ENCODE measurements at places on chromosomes 1 and 21. TPM values are rescaled to one million over a fixed set of nuclear protein-coding genes. Genes with fewer than 3 reads are reported as not detected.

Gene TENT5C
- 19.3 TPM for total RNA-seq

Gene GJB3
- total RNA-seq = 0.68 TPM

Gene A3GALT2
- not detected for total RNA-seq

Gene SPRR2A
- not detected for total RNA-seq

Gene CELA3A
- total RNA-seq = not detected

Gene KRTAP19-5
- total RNA-seq = not detected

Gene AMY2A
- total RNA-seq = not detected

Gene ASCL5
- 0.21 TPM for total RNA-seq

Gene PPFIA4
- total RNA-seq = 1.3 TPM

Gene SLC6A9
- total RNA-seq = 28.5 TPM

Gene CRB1
- 0.16 TPM for total RNA-seq

Gene PCSK9
- total RNA-seq = 55.0 TPM

Gene BARHL2
- total RNA-seq = not detected

Gene WRAP73
- 23.1 TPM for total RNA-seq

Gene ST3GAL3
- 18.9 TPM for total RNA-seq

Gene TACSTD2
- 171 TPM for total RNA-seq

Gene CBR1
- total RNA-seq = 83.4 TPM

Gene CHRM3
- 6.7 TPM for total RNA-seq

Gene CASZ1
- 41.8 TPM for total RNA-seq

Gene FAM151A
- total RNA-seq = not detected

Measured in left lung (tissue), 14 donors.